ENCODE measurements at places on chromosomes 4 and X. TPM values are rescaled to one million over a fixed set of nuclear protein-coding genes. Genes with fewer than 3 reads are reported as not detected.

TLR8 gene
- 0.20 TPM for polyA plus RNA-seq

RASL11B gene
- 8.8 TPM for polyA plus RNA-seq

BEX5 gene
- not detected for polyA plus RNA-seq

CXCL5 gene
- not detected for polyA plus RNA-seq

TRPC5OS gene
- polyA plus RNA-seq = 0.29 TPM

NWD2 gene
- not detected for polyA plus RNA-seq

- DNase-seq = no peak
Measured at GRCh38 chrX:115068896-115069295, 51.5 kb upstream of the IL13RA2 start.

DNA sequence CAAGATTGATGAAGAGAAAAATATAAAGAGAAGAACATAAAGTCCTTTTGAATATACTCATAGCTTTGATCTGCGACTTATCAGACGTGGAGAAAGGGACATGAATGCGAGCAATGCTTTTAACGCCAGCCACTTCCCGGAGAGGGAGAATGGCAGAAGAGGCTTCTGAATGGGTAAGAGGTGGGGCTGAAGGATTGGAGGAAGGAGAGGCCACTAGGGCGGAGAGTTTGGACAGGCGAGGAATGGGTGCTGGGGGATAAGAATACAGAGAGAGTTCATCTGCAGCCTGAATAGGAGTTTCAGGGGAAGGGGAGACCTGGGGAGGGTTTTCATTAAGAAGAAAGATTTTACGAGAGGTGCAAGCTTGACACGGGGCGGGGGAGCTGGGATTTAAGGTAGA lies 2534.9 kb downstream of the PCDH7 start:
- no peak for DNase-seq

- DNase-seq = no peak
Measured at GRCh38 chr4:186200516-186200915, 9.1 kb downstream of the CYP4V2 start.

- DNase-seq = no peak
Measured at GRCh38 chrX:73681408-73681807, 118.4 kb downstream of the CHIC1 start.

GRCh38 chr4:85909851-85910250 lies 434.9 kb downstream of the ARHGAP24 start:
- DNase-seq = no peak

DNA sequence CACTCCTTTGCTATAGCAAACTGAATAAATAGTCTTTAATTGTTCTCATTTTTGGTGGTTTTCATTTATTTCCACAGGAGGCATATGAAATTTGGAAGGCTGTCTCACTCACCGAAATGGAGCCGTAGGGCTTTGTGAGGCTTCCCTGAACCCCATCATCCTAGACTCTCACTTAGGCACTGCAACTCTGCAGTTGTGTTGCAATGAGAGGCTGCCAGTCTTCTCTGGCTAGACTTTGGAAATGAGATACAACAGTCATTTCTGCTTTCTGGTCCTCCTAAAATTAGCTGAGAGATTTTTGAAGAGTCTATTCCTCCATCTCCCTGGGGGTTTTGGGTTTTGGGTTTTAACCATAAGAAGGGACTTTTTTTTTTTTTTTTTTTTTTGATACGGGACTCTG lies 146.5 kb downstream of the SH3BGRL start:
- DNase-seq = no peak

- no peak for DNase-seq
Measured at GRCh38 chrX:3963980-3964379, 250.5 kb upstream of the PRKX start.

- DNase-seq = no peak
Measured at GRCh38 chr4:184961660-184962059, 56.6 kb upstream of the HELT start.

DNA sequence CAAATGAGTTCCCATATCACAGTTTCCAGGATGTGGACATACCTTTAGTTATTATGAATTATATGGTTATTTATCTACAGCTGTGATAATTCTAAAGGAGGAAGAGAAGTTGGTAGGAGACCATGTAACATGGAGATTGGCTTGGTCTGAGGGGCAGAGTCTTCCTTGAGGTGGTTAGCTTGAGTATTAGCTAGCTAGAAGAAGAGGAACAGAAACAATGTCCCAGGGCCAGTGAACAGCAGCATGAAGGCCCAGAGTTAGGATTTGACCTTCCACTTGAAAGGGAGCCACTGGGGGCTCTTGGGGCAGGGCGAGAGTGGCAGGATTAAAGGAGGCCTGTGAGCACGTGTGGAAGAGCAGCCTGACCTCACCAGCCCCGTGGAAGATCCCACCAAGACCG lies 5.6 kb upstream of the JAKMIP1 start:
- no peak for DNase-seq

- no peak for DNase-seq
Measured at GRCh38 chrX:65463550-65463949, 71.0 kb downstream of the LAS1L start.

- DNase-seq = no peak
Measured at GRCh38 chrX:136711147-136711546, 63.2 kb downstream of the CD40LG start.

DNA sequence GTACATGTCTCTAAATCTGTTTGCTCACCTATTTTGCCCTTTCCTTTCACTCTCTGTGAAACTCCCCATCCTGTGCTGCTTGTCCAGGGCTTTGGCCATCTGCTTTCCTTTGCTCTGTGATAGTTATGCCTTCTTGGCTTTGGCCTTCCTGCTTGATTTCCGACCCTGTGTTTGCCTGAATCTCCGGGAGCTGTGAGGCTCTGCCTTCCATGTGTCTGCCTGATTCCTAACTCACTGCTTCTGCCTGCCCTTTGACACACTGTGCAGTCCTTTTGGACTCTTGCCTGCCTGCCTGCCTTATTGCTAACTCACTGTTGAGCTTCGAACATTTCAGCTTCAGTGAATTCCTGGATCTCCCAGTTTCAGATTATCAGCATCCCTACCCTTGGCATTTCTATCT lies 143.1 kb downstream of the C4orf33 start:
- no peak for DNase-seq

GRCh38 chr4:158234671-158235070 lies 24.4 kb downstream of the TMEM144 start:
- no peak for DNase-seq

DNA sequence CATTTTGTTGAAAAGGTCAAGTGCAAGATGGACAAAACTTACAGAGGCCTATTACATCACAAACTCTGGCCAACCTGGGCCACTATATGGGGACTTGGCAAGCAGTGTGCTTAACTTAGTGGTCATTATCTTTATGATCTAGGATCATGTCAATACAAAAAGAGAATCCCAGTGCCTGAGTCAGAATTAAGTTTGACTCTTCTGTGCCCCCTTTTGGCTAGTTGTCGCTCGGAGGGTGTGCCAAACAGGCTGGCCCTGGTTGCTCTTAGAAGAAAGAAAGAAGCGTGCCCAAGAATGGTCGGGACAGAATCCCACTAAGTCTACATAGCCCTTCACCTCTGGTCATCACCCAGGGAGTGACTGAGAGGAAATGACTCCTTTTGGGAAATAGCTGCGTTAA lies 100.1 kb downstream of the EIF4E start:
- no peak for DNase-seq

Measured in forelimb muscle (tissue), 1 donor.